Activated CD4-positive, CD25-positive, alpha-beta regulatory T cell (primary cell): ENCODE measurements at places on chromosomes 12 and 14.

GRCh38 chr12:75208856-75209811 is 505 bp downstream of the KCNC2 start:
- DNase-seq = no peak

GRCh38 chr12:1607940-1608712 is 13.7 kb upstream of the FBXL14 start:
- no peak for DNase-seq

DNA sequence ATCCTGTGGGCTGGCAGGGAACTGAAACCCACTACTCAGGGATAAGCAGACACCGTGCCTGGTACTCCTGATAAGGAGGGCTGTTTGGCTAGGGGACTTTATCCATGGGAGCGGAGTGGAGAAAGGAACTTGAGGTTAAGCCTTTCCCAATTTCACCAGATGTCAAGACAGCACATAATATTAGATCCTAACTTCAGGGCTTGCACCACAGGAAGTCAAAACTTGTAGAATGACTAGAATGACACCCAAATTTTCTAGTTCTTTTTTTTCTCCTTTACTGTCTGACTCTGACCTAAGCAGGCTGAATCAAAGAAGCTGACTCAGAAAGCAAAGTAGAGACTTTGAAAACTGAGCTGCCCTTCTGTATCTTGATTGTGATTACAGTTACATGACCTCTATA is 7.1 kb upstream of the CGRRF1 start:
- DNase-seq = no peak

DNA sequence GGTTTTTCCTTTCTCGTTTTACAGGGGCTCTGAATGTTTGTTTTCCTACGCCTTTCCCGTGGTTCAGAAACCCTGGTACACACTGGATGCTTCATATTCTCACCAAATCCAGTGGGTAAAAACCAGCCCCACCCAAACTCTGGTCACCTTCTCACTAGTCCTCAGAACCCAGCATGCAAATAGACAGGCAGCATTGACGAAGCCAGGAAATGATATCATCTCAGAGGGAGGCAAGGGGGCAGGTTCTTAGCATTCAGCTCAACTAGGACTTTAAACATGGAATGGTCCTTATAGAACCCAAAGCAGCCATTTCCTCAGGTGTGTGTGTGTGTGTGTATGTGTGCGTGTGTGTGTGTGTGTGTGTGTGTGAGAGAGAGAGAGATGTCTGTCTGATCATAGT is 142.0 kb downstream of the KCNK10 start:
- DNase-seq = no peak

- DNase-seq = peak; percentile 23
Observed at GRCh38 chr12:12714276-12715021, 2.7 kb upstream of the CDKN1B start.

DNA sequence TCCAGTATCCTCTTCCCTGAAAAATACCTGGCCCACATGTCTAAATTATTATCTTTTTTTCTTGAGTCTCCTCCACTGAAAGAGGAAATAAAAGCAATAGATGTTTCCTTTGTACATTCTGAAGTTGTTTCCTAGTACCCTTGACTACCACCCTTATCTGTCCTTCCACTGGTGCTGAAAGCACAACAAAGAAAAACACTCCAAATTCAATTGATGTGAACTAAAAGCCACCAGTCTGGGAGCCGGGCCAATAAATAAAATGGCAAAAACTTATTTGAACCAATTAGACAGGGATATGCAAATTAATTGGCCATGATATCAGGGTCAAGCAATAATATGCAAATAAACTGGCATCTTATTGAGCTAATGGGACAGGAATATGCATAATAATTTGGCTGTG is 330.5 kb downstream of the PAWR start:
- DNase-seq = no peak
